PC-3 (cell line): ENCODE measurements at places on chromosomes 2 and 18. TPM values are rescaled to one million over a fixed set of nuclear protein-coding genes. Genes with fewer than 3 reads are reported as not detected.

The ADD2 gene
- 4.4 and 16.0 TPM in 2 replicates for total RNA-seq

DNA sequence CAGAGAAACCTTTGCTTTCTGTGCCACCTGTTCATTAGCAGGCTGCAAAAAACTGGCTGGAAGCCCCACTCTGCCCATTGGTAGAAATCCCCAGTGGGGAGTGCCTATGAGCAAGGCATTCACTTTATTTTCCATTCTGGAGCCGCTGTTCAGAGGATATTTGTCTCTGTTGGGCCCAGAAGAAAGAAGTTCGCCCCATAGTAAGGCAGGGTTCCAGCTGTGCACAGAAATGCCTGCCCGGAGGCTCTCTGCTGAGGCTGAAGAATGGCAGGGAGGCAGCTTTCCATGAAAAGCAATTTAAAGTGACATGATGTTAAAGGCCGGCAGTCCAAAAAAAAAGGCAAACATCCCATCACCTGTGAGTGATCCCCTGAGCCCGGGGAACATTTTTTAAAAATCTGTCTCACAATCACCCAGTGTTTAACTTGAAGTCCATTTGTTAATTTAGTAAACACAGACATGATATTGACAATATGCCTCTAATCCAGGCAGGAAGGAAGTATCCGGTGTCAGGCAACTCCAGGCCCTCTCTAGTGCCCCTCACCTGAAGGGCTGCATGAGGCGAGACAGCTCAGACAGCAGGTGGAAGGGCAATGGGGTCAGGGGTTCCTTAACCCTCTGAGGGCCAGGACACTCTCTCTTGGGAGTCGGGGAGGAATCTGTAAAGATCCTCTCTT is 265.1 kb upstream of the SIX2 start:
- peak; percentile 60 for DNase-seq

GRCh38 chr2:64586883-64587481 is 62.9 kb downstream of the AFTPH start:
- DNase-seq: peak; percentile 78

The RTP5 gene
- not detected in 2 replicates for total RNA-seq

- DNase-seq: no peak
These were observed 18.4 kb upstream of the SELENOI start for GRCh38 chr2:26327291-26328272.

GRCh38 chr2:59025157-59025757 is 784.1 kb upstream of the FANCL start:
- DNase-seq: peak; percentile 37

The SLC9A4 gene
- total RNA-seq: 0.04 TPM in 1 of 2 replicates, not detected in the other

DNA sequence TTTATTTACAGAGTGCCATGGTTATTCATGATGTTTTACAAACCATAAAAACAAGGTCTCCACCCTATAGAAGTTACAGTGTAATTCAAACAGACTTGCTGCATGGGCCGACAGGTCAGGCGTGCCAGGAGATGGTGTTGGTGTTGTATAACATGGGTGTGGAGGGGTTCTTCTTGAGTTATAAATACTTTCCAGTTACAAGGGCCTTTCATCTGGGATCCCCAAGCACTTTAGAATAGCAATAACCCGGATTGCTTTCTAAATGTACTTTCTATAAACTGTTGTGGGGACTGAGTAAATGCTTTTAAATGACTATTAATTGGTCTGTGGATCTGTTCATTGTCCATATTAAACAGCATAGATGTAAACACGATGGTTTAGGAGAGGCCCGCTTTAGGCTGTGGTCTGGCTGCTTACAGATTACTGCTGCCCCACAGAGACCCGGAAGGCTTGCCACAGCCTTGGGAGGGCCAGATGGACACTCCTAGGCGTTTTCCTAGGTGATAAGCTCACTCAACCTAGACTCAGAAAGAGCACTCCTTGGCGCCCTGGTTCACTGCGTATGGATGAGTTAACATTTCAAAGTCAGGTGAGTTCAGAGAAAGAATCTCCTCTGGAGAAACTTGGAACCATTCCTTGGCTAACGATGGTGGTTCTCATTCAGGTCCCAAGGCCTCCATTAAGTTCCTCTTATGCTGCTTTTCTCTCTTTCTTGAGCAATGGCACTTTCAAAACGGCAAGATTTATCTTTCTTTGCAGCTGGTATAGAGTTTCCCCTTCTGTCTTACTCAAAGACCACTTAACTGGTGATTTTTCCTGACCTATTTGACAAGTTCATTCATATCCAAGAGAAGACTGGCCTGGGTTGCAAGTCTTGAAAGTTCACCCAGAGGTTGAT is 3.6 kb upstream of the KIAA2012 start:
- DNase-seq: peak; percentile 9

- DNase-seq: no peak
These were observed 279.9 kb upstream of the CELF4 start for GRCh38 chr18:37845498-37845897.

GRCh38 chr2:100902817-100903405 is 83.0 kb downstream of the NPAS2 start:
- DNase-seq: peak; percentile 97

The NOL4 gene
- not detected in 2 replicates for total RNA-seq

- peak; percentile 90 for DNase-seq
These were observed 4.5 kb upstream of the OSR1 start for GRCh38 chr2:19362755-19363473.

The FOXD4L1 gene
- total RNA-seq: 0.33 TPM in 1 of 2 replicates, not detected in the other

DNA sequence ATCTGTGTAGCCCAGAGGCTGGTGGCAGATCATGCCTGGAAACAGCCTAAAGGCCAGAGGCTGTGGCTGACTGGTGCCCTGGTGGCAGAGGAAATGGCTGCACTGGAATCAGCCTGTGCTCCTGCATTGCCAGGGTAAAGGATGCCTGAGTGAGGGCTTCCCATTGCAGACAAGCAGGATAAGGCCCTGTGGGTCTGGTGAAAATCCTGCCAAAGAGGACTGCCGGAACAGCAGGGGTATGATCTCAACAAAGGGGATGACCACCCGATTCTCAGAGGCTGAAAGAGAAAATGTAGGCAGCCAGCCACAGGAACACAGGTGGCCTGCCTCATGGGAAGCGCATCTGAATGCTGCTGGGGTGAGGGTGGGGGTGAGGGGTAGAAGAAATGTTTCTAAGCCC is 48.2 kb downstream of the FBXO48 start:
- DNase-seq: no peak

The KCNJ3 gene
- total RNA-seq: not detected in 2 replicates

The TFCP2L1 gene
- 2.4 and 3.5 TPM in 2 replicates for total RNA-seq

The SMAD7 gene
- 7.9 and 9.4 TPM in 2 replicates for total RNA-seq

- peak; percentile 62 for DNase-seq
These were observed 255.3 kb downstream of the VAPA start for GRCh38 chr18:10169064-10169562.

DNA sequence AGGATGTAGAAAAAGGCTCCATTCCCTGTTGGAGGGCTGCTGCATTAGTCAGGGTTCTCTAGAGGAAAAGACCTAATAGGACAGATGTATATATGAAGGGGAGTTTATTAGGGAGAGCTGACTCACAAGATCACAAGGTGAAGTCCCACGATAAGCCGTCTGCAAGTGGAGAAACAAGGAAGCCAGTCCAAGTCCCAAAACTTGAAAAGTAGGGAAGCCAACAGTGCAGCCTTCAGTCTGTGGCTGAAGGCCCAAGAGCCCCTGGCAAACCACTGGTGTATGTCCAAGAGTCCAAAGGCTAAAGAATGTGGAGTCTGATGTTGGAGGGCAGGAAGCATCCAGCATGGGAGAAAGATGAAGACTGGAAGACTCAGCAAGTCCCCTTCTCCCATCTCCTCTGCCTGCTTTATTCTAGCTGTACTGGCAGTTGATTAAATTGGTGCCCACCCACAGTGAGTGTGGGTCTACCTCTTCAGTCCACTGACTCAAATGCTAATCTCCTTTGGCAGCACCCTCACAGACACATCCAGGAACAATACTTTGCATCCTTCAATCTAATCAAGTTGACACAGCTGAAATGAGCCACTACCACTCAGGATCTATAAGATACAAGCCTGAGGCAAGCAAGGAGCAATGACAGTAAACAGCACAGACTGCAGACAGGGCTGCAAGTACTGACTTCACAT is 30.0 kb upstream of the ATG16L1 start:
- peak; percentile 10 for DNase-seq
